ENCODE measurements at places on chromosomes 2 and 18. TPM values are rescaled to one million over a fixed set of nuclear protein-coding genes. Genes with fewer than 3 reads are reported as not detected.

DNA sequence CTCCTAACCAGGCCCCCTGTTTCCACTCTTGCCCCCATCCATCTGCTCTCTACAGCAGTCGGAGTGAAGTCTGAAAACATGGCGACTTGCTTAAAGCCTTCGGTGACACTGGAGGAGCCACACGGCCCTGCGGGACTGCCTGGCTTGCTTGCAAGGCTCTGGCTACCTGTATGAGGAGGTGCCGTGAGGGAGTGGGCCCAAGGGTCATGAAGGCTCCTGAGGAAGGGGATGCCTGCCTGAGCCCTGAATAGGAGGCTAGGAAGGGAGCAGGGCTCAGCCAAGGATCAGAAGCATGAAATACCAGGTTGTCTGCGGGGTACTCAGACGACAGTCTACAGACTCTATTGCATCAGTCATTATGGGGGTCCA is 75.4 kb downstream of the EMX1 start:
- H3K4me3 ChIP-seq = no peak overlapping the region
- no peaks in the 10 kb centered on the region for H3K27me3 ChIP-seq
- DNase-seq = no peak
- H3K27ac ChIP-seq = no peak overlapping the region
- H3K36me3 ChIP-seq = no peaks in the 10 kb centered on the region

The FBLN7 gene
- total RNA-seq = 2.2 TPM

DNA sequence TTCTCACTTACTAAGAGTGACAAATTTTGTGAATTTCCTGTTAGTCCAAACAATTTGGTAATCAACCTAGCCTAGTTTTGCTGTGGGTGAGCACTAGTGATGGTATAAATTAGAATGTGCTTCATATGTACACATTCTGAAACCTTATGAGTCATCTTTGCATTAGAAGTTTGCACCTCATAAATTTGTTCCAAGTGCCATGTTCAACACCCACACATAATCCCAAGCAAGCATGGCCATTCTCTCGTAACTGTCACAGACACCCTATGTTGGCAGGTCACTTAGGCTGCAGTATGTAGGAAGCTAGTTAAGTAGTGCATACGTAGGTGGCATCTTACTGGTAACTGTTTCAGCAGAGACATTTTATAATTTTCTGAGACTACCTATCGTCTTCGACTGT is 46.9 kb downstream of the NAB1 start:
- peaks cover 5% of the 10 kb centered on the region for H3K36me3 ChIP-seq
- H3K27ac ChIP-seq = no peak overlapping the region
- H3K4me1 ChIP-seq = no peaks in the 10 kb centered on the region
- H3K27me3 ChIP-seq = no peaks in the 10 kb centered on the region
- DNase-seq = no peak

- H3K36me3 ChIP-seq = peaks cover 14% of the 10 kb centered on the region
- H3K4me1 ChIP-seq = peaks cover 7% of the 10 kb centered on the region
- no peak for DNase-seq
- no peaks in the 10 kb centered on the region for H3K27me3 ChIP-seq
Measured at GRCh38 chr2:70300771-70301343, 1.0 kb downstream of the FAM136A start.

All from PC-3 (cell line).